Cardiac septum (tissue), 1 donor: ENCODE measurements at places on chromosomes 7 and 10.

DNA sequence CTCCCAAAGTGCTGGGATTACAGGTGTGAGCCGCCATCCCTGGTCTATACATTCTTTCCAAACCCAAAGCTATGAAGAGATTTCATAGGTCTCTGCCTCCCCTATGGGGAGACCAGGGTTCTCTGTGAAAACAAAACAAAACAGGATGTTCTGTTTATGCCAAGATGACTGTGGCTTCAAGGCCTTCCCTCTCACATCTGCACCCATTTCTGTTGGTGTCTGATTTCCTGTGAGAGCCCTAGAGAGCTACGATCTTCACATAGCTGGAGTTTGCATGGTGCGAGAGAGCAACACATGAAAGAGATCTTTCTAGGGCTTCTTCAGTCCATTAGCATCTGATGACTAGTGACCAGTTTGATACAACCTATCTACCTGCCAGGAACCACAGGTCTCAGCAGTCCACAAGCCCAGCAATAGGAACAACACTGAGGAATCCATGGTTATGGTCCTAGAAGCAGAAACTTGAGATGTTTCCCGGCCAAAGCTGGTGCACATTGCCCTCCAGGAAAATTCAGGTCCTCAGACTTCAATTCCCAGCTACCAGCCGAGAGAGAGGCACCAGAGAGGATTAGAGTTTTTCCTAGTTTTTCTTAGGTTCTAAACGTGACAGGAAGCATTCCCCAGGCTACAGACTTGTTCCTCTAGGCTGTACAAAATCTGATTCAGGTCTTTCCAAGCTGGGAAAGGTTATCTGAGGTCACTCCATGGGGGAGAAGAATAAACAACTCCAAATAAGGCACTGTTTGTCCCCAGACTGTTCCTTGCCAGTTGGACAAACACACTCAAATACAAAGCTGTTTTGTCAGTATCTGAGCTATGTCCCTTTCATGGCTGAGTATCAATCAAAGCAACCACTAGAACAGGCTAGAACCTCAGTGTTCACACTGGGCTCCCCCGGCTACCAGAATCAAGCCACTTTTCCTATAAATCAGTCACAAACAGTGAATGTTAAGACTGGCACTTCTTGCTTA lies 259.7 kb downstream of the CALN1 start:
- DNase-seq = no peak

DNA sequence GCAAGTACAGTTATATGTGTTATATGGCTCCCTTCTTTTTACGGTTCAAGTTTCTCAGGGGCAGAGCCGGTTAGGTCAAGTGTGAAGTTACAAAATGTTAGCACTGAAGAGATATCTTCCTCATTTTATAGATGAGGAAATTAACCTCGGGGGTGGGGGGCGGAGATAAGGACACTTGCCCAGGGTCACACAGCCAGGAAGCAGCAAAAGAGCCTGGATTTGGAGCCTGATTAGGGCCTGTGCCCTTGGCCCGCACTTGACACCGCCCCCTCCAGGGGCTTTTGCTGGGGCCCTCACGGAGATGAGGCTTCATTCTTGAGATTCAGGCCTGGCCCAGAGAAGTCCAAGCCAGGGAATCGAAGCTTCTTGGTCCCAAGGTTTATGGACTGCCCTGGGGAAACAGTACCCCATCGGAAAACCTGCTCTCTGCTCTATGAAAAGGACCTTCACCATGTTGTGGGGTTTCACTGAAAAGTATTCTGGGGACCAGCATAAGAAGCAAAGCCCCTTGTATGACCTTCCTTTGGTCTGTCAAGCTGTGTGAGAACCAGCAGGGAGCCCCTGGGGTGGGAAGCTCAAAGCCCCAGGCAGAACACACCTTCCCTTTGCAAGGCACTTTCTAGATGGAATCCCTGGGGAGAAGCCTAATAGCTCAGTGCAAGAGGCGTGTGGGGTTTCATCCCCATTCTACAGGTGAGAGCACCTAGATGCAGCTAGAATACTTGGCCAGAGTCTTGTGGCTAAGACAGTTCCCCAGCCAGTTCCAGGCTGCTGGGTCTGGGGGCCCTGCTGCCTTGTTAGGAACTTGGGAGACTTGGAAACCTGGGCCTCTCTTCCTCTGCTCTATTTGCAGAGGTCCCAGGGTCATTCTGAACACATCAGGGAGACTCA lies 21.9 kb downstream of the UNC5B start:
- DNase-seq = no peak

- DNase-seq = no peak
Observed at GRCh38 chr10:103691723-103692435, 163.5 kb downstream of the SH3PXD2A start.

DNA sequence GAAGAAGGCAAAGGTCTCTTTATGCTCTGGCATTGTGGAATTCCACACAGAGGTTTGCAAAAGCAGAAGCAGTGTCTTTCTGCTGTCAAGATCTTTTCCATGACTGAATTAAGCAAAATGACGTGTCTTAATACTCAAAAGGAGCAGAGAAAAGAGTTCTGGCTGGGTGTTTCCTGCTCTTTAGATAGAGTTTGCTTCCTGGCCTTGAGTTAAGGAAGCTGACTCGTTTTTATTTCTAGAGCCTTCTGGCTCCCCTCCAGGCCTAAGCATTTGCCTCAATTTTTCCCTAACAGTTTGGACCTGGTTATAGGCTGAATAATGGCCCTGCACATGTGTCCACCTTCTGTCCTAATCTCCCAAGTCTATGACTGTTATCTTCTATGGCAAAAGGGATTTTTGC lies 21.6 kb downstream of the TAS2R41 start:
- no peak for DNase-seq
